ENCODE measurements at places on chromosomes 4 and X.

DNA sequence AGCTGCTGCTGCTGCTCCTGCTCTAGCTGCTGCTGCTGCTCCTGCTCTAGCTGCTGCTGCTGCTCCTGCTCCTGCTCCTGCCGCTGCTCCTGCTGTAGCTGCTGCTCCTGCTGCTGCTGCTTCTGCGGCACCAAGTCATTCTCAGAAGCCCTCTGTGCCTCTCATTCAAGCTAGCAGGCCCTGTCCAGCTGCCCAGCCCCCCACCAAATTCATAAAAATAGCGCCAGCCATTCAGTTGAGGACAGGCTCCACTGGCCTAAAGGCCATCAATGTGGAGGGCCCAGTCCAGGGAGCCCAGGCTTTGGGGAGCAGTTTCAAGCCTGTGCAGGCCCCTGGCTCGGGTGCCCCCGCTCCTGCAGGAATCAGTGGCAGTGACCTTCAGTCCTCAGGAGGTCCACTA is 3.9 kb downstream of the SUPT20HL1 start:
- DNase-seq = no peak

DNA sequence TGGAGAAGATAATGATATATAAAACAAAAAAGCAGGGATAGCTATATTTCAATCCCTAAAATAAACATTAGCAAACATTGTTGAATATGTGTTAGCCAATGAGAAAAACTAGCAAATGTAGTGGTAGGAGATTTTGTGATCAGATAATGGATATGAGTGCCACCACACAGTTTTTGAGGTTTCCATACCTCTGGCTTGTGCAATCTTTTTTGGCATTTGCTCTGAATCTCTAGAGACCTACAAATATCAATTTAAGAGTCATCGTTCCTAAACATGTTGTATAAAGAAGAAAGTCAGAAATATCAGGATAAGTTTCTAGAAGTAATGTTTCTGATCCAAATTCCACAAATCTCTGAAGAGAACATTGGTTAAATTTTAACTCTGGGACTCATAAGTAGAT is 308.7 kb downstream of the PDGFC start:
- no peak for DNase-seq

DNA sequence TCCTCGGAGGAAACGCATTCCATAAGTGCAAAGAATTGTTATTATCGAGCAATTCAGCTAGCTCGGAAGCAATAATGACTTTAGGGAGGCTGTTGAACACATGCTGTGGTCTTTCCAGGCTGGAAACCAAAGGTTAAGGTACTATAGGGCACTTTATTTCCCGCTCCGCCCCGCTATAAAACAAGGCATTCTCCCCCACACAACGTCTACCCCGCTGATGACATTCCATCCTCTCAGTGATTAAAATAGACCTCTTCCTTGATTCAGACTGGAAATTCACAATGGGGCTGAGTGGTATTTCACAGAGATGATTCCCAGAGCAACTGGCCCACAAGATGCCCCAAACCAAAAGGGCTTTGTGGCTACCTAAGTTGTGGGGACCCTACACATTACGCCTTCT is 196.4 kb downstream of the STIM2 start:
- DNase-seq = no peak

GRCh38 chr4:7108046-7108625 is 40.3 kb upstream of the GRPEL1 start:
- DNase-seq = no peak

DNA sequence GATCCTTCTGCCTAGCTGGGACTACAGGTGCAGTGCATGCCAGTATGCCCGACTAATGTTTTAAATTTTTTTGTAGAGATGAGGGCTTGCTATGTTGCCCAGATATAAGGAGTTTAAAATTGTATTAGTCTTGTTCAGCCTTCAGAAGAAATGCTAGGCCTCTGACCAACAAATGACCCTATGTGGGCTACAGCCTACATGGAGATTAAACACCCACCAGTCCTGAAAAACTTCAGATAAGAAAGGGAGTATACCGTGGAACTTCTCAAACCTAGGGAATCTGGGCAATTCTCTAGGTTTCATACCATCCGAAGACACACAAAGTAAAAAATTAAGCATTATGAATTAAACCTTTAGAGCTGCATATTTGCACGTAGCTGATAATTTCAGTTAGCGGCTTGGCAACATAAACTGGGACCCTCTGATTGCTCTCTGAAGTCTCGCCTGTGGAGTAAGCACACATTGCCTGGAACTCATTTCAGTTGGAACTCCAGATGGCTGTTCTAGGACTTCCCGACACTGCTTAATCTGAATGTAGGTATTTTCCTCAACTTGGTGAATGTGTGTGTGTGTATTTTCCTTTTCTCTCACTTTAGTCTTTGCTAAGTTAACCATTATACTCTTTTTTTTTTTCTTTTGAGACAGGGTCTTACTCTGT is 33.0 kb downstream of the MOB1B start:
- DNase-seq = no peak

GRCh38 chr4:8472689-8473197 is 32.2 kb downstream of the TRMT44 start:
- DNase-seq = peak; percentile 96

DNA sequence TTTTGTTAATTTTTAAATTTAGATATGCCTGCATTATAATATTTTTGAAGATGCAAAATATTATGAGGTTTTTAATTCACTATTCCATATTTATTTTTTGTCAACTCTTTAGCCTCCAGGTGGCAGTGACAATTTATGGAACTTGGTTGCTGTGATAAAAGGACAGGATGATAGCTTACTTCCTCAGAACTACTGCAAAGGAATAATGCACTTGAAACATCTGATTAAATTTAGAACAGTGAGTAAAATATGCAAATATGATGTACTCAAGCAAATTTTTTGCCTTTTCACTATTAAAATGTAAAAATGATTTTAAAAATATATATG is 45.1 kb downstream of the SPATA4 start:
- DNase-seq = no peak

- DNase-seq = no peak
Observed at GRCh38 chr4:108031427-108032083, 41.9 kb downstream of the HADH start.

- DNase-seq = no peak
Observed at GRCh38 chr4:24557026-24558025, 27.0 kb downstream of the DHX15 start.

DNA sequence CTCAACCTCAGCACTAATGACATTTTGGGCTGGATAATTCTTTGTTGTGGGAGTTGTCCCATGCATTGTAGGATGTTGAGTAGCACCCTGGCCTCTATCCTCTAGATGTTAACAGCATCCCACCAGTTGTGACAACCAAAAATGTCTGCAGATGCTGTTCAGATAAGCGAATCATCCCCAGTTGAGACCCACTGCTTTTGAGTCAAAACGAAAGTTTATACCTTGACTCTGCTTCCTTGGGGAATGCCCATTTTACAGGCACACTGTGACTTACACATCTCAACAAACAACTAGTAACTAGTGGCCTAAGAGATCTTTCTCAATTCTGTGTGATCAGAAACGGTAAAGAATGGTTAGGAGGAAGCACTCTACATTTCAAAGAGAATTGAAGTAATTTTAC is 37.0 kb downstream of the SEPSECS start:
- DNase-seq = no peak

- peak; percentile 38 for DNase-seq
Observed at GRCh38 chrX:112851806-112852205, 11.2 kb upstream of the AMOT start.

GRCh38 chr4:71816676-71817303 is 32.9 kb upstream of the GC start:
- DNase-seq = no peak

GRCh38 chr4:124854968-124855367 is 142.4 kb upstream of the ANKRD50 start:
- DNase-seq = no peak

GRCh38 chrX:70117738-70118137 is 15.5 kb upstream of the IGBP1 start:
- DNase-seq = no peak

DNA sequence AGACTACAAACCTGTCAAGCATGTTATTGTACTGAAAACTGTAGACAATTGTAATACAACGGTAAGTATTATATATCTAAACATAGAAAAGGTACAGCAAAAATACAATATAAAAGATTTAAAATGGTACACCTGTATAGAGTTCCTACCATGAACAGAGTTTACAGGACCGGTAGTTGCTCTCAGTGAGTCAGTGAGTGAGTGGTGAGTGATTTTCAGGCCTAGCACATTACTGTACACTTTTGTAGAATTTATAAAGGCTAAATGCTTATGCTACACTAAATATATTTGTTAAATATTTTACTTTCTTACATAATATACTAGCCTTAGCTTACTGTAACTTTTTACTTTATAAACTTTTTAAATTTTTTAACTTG is 37.4 kb downstream of the PDGFC start:
- no peak for DNase-seq

DNA sequence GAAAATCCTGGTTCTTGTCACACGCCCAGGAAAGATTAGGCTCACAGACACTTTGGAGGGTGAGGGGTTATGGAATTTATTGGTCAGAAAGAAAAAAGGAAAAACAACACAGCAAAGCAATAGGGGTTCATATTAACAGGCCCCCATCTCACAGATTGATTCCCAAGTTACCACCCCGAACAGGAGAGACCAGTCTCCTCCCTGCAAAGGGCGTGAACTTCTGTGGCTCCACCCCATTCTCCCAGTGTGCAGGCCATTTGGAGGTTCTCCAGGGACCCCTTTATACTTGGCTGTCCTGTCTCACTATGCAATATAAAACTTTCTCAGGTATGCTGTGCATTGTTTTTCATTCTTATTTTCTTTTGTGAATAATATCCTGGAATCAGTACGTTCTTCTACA is 7.4 kb downstream of the FGF2 start:
- DNase-seq = no peak

GRCh38 chrX:135516376-135516775 is 4.1 kb upstream of the INTS6L start:
- DNase-seq = no peak

DNA sequence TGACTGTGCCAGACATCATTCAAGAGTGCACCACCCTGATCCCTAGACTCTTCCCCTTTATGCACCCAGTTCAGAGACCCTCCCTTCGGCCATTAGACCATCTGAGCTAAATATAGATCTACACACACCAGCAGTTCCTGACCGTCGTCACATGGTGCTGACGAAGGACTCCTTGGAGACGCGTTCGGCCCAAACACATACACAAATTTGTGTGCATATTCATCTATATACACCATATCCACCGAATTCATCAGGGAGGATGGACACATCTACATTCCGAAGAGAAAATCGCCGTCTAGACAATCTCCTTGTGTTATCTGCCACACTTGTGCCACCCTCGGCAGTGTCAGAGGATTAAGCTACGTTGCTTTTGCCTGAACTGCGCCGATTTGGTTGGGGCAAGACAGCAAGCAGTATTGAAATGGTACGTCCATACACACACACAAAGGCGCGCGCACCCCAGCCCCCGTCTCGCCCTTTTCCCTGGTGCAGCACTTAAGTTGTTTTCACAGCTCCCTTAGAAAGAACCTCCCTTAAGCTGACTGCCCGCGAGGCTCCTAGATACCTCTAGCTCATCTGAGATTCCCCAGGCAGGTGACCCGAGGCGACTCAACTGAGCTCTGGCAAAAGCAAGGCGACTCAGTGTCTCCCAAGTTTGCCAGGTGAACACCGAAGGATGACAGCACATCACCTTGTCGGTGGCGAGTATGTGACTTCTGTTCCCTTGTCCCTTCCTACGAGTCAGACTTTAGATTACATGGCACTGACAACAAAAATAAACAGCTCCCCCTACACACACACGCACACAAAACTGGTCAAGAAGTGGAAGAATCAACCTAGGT is 1.0 kb downstream of the RASGEF1B start:
- DNase-seq = no peak

GRCh38 chr4:184364100-184364921 is 110.0 kb downstream of the IRF2 start:
- DNase-seq = no peak

DNA sequence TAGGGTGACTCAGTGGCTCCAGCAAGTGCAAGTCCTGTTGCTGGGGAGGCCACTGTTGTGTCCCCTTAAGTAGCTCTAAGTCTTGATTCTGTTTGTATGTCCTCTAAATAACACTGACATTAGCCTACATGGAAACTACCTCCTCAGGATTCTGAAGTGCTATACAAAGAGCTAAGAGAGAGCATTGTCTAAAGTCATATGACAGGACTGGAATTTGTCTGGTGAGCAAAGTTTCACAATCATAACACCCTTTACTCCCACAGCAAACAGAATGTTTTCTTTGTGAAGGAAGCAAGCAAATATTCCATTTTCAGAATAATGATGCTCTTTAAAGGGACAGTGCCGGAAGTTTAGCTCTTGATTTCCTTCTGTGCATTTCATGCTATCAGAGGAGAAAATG is 23.4 kb upstream of the CT47A1 start:
- no peak for DNase-seq

DNA sequence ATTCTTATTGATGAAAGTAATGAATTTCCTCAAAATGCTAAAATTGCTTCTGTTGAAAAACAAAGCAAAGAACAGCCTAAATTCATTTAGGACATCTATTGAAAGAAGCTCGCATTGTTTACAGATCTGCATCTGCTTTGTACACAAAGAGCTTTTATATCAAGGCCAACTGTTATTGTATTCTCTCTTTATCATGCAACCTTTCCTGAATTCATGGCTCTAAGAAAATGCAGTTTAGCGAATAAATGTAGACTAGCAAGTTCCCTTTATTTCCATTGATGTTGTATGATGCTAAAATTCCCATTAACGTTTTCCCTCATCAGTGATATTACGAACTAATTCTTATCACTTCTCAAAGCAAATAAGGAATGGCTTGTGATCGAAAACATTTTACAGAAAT is 446.3 kb downstream of the MID1IP1 start:
- no peak for DNase-seq

- no peak for DNase-seq
Observed at GRCh38 chrX:120302434-120302833, 8.8 kb downstream of the TMEM255A start.

GRCh38 chr4:143383005-143383574 is 46.4 kb downstream of the GAB1 start:
- DNase-seq = no peak

GRCh38 chr4:88745175-88745574 is 47.5 kb upstream of the NAP1L5 start:
- DNase-seq = no peak

- DNase-seq = no peak
Observed at GRCh38 chr4:110633358-110634341, 10.8 kb upstream of the PITX2 start.

GRCh38 chr4:38663801-38664705 is at the start of gene KLF3:
KLF3 (plus strand) TSS chr4:38664199; CDS start chr4:38680626, 16,427 bp downstream.
- peak; percentile 55 for DNase-seq

GRCh38 chr4:40289366-40290188 is 45.6 kb upstream of the CHRNA9 start:
- DNase-seq = no peak

DNA sequence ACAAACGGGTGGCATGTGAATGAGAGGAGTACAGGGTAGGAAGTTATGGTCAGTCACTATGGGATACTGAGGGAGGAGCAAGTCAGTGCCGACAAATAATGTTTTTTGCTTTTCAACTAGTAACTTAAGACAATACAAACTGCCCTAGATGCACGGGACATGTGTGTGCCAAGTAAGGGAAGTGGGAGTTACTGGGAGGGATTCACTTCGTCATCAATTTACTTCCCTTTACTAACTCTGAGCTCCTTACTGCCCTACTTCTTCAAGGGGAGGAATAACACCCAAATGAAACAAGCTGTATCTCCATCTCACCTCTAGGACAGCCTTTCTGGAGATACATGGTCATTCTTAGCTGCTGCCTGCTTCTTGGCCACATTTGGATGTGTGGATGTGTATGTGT is 97.7 kb downstream of the DGKK start:
- DNase-seq = no peak

GRCh38 chr4:130368668-130369067 is 1272.7 kb downstream of the C4orf33 start:
- DNase-seq = no peak

- no peak for DNase-seq
Observed at GRCh38 chr4:2961811-2962441, 1.3 kb downstream of the NOP14 start.
